ENCODE measurements at places on chromosomes 11 and 22.

DNA sequence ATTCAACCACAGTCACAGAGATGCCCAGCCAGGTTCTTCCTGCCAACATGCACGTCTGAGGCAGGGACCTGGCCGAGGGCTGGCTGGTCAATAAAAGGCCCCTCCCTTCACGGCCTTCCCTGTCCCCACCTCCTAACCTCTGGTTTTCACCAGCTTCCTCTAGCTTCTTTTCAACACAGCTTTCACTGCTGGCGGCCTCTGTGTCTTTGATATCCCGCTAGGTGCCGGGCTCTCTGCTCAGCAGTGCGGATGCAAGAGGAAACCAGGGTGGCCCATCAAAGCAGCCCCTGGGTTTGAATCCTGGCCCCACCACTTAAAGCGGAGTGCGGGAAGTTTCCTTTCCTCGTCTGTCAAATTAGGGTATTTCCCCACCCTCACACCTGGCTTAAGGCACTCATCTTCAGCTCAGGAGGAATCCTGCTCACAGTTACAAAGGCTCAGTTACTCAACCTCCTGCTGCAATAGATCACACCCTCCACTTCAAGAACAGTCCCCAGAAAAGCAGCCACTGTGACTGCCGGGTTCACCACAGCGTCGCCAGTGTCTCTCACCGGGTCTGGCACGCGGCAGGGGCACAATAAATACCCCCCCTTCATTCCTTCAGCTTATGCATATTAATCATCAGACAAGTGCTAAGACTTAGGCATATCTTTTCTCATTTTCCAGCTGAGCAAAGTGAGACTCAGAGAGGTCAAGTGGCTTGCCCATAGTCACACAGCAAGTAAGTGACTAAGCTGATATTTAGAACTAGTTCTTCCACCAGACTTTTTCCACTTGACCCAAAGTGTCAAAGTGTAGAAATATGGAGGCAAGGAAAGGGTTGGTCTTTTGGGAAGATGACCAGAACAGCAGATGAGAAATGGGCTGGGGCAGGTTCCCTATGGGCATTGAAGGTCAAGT, 45.7 kb downstream of the TXN2 start:
- DNase-seq, result no peak

DNA sequence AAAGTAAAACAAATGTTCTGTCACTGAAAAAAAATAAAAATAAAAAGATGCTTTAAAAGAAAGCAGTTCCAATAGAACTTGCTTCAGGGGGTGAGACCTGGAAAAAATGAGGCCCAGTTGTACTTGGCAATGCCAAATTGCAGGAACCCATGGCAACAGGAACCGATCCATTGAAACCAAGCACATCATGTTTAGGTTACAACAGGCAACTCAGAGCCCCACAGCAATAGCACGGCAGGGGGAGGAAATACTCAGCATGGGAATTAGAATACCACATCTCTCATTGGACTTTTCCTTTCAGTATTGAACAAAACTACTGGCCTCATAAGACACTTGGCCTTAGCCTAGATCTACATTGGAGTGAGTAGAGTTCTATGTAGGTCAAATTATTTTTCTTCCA, 84.3 kb downstream of the MSANTD4 start:
- no peak for DNase-seq

GRCh38 chr11:107413352-107413751, 44.3 kb downstream of the CWF19L2 start:
- no peak for DNase-seq

GRCh38 chr11:70603756-70604211, 205.5 kb downstream of the CTTN start:
- no peak for DNase-seq

DNA sequence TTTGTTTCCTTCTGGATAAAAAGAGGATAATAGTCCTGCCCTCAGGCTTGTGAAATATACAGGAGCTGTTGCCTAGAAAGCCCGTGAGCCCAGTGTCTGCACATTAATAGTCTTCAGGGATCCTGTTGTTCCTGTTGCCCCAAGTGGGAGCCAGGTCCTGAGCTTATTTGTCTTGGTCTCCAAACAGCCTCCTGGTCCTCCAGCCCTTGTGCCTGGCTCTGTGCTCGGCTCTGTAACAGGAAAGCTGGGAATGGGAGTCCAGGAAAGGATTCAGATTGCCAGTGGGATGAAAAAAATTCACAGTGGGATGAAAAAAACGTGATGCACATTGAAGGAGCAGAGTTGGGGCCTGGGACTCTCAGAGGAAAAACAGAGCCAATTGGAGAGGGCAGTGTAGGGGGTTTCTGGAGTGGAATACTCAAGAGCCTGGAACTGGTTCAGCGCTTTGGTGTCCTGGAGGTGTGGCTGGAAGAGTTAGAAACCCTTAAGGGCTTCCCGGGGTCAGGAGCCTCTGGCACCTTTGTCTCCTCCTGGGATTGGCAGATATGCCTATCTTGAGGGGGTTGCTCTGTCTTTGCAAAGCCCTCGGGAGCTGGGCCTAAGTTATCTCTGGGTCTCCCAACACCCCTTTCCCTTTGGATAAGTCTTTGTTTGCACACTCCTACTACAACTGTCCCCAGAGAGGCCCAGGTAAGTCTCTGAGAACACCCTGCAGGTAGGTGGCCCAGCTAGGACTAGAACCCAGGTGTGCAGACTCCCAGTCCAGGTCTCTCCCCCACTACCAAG, 2.3 kb upstream of the INPPL1 start:
- DNase-seq, result no peak

All from hematopoietic multipotent progenitor cell treated with erythropoietin and hydrocortisone succinate and interleukin-3 and kit ligand, for 15 days (in vitro differentiated cells).